ENCODE measurements at places on chromosomes 7 and 10.
A peak's percentile ranks its signal among the peaks of the same experiment; 100 is the strongest.

- H3K4me1 ChIP-seq, result no peaks in the 10 kb centered on the region
- no peak overlapping the region for H3K4me3 ChIP-seq
- peaks cover 1% of the 10 kb centered on the region for H3K36me3 ChIP-seq
- H3K27ac ChIP-seq, result no peak overlapping the region
Measured at GRCh38 chr7:119640861-119641260, 632.1 kb upstream of the KCND2 start.

GRCh38 chr7:25552998-25553397 lies 324.7 kb upstream of the NPVF start:
- no peak overlapping the region for H3K4me3 ChIP-seq
- peaks cover 56% of the 10 kb centered on the region for H3K27me3 ChIP-seq
- no peak overlapping the region for H3K27ac ChIP-seq
- no peak for DNase-seq
- no peaks in the 10 kb centered on the region for H3K4me1 ChIP-seq
- H3K36me3 ChIP-seq, result peaks cover under 1% of the 10 kb centered on the region

- H3K27ac ChIP-seq, result no peak overlapping the region
- H3K4me3 ChIP-seq, result no peak overlapping the region
- H3K36me3 ChIP-seq, result peaks cover 8% of the 10 kb centered on the region
- peaks cover 17% of the 10 kb centered on the region for H3K4me1 ChIP-seq
- no peaks in the 10 kb centered on the region for H3K27me3 ChIP-seq
Measured at GRCh38 chr7:44757311-44757710, 8.7 kb downstream of the ZMIZ2 start.

GRCh38 chr7:134067164-134067563 lies 60.0 kb upstream of the LRGUK start:
- H3K27ac ChIP-seq, result no peak overlapping the region
- no peak for DNase-seq
- H3K36me3 ChIP-seq, result peaks cover 4% of the 10 kb centered on the region
- no peak overlapping the region for H3K4me3 ChIP-seq

DNA sequence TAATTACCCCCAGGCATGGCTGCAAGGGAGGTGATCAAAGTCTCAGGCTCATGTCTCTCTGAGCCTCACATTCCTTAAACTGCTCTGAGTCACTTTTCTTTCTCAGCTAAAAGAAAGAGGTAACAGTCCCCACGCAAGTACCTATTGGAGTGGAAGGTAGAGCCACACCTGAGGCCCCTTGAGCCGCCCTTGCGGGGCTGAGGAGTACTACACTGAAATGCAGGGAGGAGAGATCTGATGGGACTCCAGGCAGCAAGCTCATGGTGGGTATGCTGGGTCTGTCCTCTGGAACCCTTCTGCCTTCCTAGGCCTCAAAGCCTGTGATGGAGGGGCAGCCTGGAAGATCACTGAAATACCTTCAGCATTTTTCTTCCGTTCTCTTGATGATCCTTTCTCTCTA lies 960.0 kb downstream of the DNAJB9 start:
- no peaks in the 10 kb centered on the region for H3K4me1 ChIP-seq
- H3K27ac ChIP-seq, result no peak overlapping the region
- DNase-seq, result no peak
- H3K36me3 ChIP-seq, result no peaks in the 10 kb centered on the region
- H3K27me3 ChIP-seq, result no peaks in the 10 kb centered on the region
- H3K4me3 ChIP-seq, result no peak overlapping the region

- H3K27me3 ChIP-seq, result no peaks in the 10 kb centered on the region
- peaks cover 11% of the 10 kb centered on the region for H3K36me3 ChIP-seq
- no peaks in the 10 kb centered on the region for H3K4me1 ChIP-seq
- H3K4me3 ChIP-seq, result no peak overlapping the region
Measured at GRCh38 chr10:99682752-99683151, 23.4 kb downstream of the ENTPD7 start.

GRCh38 chr7:92437956-92438491 lies 9.3 kb upstream of the GATAD1 start:
- H3K27me3 ChIP-seq, result peaks cover 10% of the 10 kb centered on the region
- H3K36me3 ChIP-seq, result no peaks in the 10 kb centered on the region
- H3K27ac ChIP-seq, result no peak overlapping the region
- H3K4me3 ChIP-seq, result no peak overlapping the region

- no peaks in the 10 kb centered on the region for H3K27me3 ChIP-seq
- no peaks in the 10 kb centered on the region for H3K36me3 ChIP-seq
- no peaks in the 10 kb centered on the region for H3K4me1 ChIP-seq
- no peak overlapping the region for H3K4me3 ChIP-seq
- no peak for DNase-seq
- no peak overlapping the region for H3K27ac ChIP-seq
Measured at GRCh38 chr7:81583882-81584533, 185.8 kb downstream of the HGF start.

DNA sequence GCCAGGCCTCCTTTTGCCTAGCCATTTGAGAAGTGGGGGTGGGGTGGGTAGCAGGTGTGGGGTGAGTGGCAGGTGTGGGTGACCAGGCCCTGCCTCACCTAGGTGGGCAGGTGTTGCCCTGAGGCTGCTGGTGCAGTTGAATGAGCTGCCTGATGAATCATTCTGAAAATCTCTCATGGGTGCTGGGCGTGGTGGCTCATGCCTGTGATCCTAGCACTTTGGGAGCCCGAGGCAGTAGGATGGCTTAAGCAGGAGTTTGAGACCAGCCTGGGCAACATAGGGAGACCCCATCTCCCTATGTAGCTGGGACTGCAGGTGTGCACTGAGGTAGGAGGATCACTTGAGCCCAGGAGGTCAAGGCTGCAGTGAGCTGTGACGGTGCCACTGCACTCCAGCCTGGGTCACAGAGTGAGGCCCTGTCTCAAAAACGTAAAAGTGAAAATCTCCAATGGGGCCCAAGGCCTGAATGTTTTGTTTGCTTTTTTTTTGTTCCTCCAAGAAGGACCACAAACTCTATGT lies 17.7 kb downstream of the TSPAN14 start:
- peak overlapping the region; percentile 74 for H3K4me3 ChIP-seq
- DNase-seq, result no peak

- H3K27ac ChIP-seq, result no peak overlapping the region
- H3K4me3 ChIP-seq, result no peak overlapping the region
Measured at GRCh38 chr7:26078437-26079336, 73.3 kb upstream of the NFE2L3 start.

- no peaks in the 10 kb centered on the region for H3K36me3 ChIP-seq
- H3K4me1 ChIP-seq, result no peaks in the 10 kb centered on the region
- no peak for DNase-seq
- no peak overlapping the region for H3K27ac ChIP-seq
- peaks cover 11% of the 10 kb centered on the region for H3K27me3 ChIP-seq
Measured at GRCh38 chr7:111823826-111824225, 261.5 kb upstream of the IMMP2L start.

GRCh38 chr10:54057357-54057756 lies 743.7 kb downstream of the PCDH15 start:
- DNase-seq, result no peak
- H3K27me3 ChIP-seq, result no peaks in the 10 kb centered on the region
- no peak overlapping the region for H3K27ac ChIP-seq
- H3K4me3 ChIP-seq, result no peak overlapping the region

GRCh38 chr10:128633864-128634540 lies 507.8 kb upstream of the MKI67 start:
- H3K4me3 ChIP-seq, result no peak overlapping the region
- H3K27me3 ChIP-seq, result peaks cover 34% of the 10 kb centered on the region
- no peaks in the 10 kb centered on the region for H3K4me1 ChIP-seq
- DNase-seq, result no peak
- no peaks in the 10 kb centered on the region for H3K36me3 ChIP-seq
- no peak overlapping the region for H3K27ac ChIP-seq

DNA sequence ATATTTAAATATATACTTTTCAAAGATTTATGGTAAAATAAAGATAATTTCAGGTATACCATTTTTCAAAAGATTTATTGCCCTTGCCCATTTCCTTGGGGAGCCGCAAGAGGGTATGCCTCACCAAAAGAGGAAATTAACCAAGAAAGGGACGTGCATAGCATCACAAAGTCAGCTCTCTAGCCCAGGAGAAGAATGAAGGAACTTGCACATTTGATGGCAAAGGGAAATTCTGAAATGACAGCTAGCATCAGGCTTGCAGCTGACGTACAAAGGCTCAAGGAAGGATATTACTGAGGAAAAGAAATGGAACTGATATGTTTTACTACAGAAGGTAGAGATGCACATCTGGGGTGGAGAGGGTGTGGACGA lies 93.6 kb upstream of the RSU1 start:
- H3K27me3 ChIP-seq, result no peaks in the 10 kb centered on the region
- no peak overlapping the region for H3K27ac ChIP-seq
- DNase-seq, result no peak
- H3K4me1 ChIP-seq, result no peaks in the 10 kb centered on the region
- peaks cover 9% of the 10 kb centered on the region for H3K36me3 ChIP-seq
- no peak overlapping the region for H3K4me3 ChIP-seq

DNA sequence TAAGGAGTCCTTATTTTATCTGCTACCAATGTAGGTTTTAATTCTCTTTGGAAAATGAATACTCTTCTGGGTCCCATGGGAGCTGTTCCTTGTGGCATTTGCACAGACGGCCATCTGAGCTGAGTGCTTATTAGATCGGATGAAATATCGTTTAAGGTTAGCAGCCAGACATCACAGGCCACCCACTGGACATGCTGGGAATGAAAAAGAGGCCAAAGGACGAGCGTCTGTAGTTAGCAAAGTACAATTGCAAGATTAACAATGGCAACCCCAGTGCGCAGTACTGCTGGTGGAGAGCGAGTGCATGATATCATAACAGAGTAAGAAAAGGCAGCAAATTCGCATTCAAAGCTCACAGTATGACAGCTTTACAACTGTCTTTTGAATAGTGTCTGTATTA lies 28.3 kb upstream of the CREB5 start:
- no peak overlapping the region for H3K4me3 ChIP-seq
- H3K27me3 ChIP-seq, result peaks cover 53% of the 10 kb centered on the region
- H3K4me1 ChIP-seq, result no peaks in the 10 kb centered on the region
- DNase-seq, result no peak
- no peak overlapping the region for H3K27ac ChIP-seq
- H3K36me3 ChIP-seq, result no peaks in the 10 kb centered on the region

DNA sequence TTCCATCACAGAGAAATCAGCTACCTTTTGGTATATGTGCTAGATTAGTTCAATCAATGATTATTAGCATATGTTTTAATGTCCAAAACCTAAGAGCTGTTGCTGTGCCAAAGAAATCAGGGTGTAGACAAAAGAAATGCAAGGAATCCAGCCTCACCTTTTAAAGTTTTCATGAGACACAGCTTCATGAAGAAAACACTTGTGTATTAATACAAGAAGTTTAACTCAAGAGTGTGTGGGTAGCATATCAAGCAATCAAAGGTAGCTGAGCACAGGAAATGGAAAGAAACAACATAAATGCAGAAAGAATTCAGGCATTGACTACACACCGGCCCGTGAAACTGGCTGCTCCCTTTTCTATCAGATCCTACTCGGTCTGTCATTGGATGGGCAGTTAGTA lies 76.0 kb upstream of the CAV2 start:
- no peaks in the 10 kb centered on the region for H3K4me1 ChIP-seq
- no peak overlapping the region for H3K4me3 ChIP-seq
- H3K27ac ChIP-seq, result no peak overlapping the region
- DNase-seq, result no peak
- H3K36me3 ChIP-seq, result no peaks in the 10 kb centered on the region

DNA sequence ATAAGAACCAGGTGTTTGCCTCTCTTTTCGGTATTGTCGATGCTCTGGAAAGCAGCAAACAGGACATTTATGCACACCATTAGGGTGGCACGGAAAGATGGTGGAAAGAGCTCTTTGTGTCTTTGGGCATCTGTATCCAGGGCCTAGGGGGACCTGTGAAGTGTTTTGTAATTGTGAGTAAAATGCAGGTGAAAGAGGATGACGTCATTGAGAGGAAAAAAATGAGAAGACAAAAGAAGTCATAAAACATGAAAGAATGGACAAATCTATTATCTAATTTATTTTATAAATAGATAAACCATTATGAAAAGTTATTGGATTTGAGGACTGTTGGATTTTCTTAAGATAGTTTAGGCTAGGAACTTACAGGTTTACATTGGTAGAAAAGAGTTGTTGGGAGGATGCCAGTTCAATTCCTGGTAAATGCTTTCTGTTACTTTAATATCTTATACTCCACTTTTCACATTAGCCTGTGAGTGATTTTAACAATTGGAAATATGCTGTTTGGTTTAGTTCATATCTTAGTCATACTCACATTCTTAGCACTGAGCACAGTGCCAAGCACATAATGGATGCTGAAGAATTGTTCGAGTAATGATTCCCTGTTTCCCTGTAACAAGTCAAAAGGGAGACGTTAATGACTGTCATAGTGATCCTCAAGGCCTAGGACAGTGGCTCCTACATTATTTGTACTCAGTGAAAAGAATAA lies 62.6 kb downstream of the EXOC4 start:
- no peaks in the 10 kb centered on the region for H3K27me3 ChIP-seq
- no peak for DNase-seq
- H3K4me3 ChIP-seq, result no peak overlapping the region
- H3K36me3 ChIP-seq, result peaks cover 6% of the 10 kb centered on the region
- no peak overlapping the region for H3K27ac ChIP-seq

DNA sequence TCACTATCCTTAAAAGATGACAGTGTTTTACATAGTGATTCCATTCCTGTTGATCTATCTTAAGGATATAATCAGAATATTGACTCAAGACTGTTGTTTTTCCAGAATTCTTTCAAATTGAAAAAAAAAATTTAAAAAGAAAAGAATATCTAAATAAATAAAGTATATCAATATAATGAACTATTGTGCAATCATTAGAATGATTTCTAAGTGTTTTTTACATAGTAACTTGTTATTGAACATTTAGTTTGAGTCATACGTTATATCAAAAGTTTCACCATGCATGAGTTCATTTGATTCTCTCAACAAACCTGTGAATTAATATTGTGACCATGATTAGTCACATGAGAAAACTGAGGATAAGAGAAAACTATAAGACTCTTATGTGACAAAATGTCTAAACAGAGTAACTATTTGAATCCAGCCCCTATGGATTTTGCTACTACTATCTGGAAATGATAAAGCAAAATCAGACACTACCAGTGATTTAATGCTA lies 46.1 kb downstream of the KLF6 start:
- H3K4me3 ChIP-seq, result no peak overlapping the region
- peak overlapping the region; percentile 55 for H3K27ac ChIP-seq
- peaks cover 30% of the 10 kb centered on the region for H3K4me1 ChIP-seq
- H3K27me3 ChIP-seq, result no peaks in the 10 kb centered on the region
- no peak for DNase-seq

DNA sequence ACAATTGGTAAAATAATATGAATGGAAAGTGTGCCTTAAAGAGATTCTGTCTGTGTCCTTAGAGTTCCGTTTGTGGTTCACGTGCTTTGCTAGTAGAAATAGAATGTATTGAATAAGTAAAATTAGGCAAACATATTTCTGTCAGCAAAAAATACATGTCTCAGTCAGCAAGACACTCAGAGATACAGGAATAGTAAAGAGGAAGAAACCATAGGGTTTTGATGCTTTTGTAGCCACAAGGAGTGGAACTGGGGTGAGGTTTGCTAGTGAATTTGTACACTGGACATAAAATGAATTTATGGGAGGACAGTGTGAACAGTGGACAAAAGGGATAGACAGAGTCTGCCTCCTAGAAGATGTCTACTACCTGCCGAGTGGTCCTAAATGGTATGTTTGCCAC lies 289.2 kb upstream of the NRP1 start:
- no peaks in the 10 kb centered on the region for H3K4me1 ChIP-seq
- H3K27ac ChIP-seq, result no peak overlapping the region
- DNase-seq, result no peak
- H3K36me3 ChIP-seq, result no peaks in the 10 kb centered on the region
- H3K27me3 ChIP-seq, result peaks cover 40% of the 10 kb centered on the region
- no peak overlapping the region for H3K4me3 ChIP-seq

GRCh38 chr7:39338716-39339115 lies 227.5 kb upstream of the YAE1 start:
- H3K27me3 ChIP-seq, result peaks cover 47% of the 10 kb centered on the region
- no peaks in the 10 kb centered on the region for H3K4me1 ChIP-seq
- H3K27ac ChIP-seq, result no peak overlapping the region
- H3K4me3 ChIP-seq, result no peak overlapping the region
- no peaks in the 10 kb centered on the region for H3K36me3 ChIP-seq
- DNase-seq, result no peak
